Activated naive CD4-positive, alpha-beta T cell treated with anti-CD3 and anti-CD28 coated beads, Interleukin-2, amount 10 ng/mL, durations not matched to agents 7 days and 5 days (primary cell): ENCODE measurements at places on chromosomes 5 and 9.

GRCh38 chr5:87560528-87560927, 147.8 kb upstream of the CCNH start:
- no peak for DNase-seq
- H3K4me3 ChIP-seq, result no peak overlapping the region
- H3K36me3 ChIP-seq, result no peaks in the 10 kb centered on the region
- no peak overlapping the region for H3K27ac ChIP-seq
- no peaks in the 10 kb centered on the region for H3K27me3 ChIP-seq

- peaks cover 30% of the 10 kb centered on the region for H3K27me3 ChIP-seq
- no peaks in the 10 kb centered on the region for H3K36me3 ChIP-seq
- H3K4me3 ChIP-seq, result no peak overlapping the region
- no peak overlapping the region for H3K27ac ChIP-seq
Measured at GRCh38 chr5:41509399-41510175, 814 bp downstream of the PLCXD3 start.

GRCh38 chr5:155303120-155303519, 289.6 kb downstream of the KIF4B start:
- no peaks in the 10 kb centered on the region for H3K27me3 ChIP-seq
- no peak overlapping the region for H3K4me3 ChIP-seq
- H3K36me3 ChIP-seq, result no peaks in the 10 kb centered on the region
- no peak for DNase-seq
- H3K4me1 ChIP-seq, result no peaks in the 10 kb centered on the region

- peak; percentile 3 for DNase-seq
- H3K27me3 ChIP-seq, result peaks cover 11% of the 10 kb centered on the region
- no peaks in the 10 kb centered on the region for H3K4me1 ChIP-seq
- no peaks in the 10 kb centered on the region for H3K36me3 ChIP-seq
- H3K4me3 ChIP-seq, result no peak overlapping the region
Measured at GRCh38 chr9:135422341-135422944, 57.1 kb upstream of the PPP1R26 start.

DNA sequence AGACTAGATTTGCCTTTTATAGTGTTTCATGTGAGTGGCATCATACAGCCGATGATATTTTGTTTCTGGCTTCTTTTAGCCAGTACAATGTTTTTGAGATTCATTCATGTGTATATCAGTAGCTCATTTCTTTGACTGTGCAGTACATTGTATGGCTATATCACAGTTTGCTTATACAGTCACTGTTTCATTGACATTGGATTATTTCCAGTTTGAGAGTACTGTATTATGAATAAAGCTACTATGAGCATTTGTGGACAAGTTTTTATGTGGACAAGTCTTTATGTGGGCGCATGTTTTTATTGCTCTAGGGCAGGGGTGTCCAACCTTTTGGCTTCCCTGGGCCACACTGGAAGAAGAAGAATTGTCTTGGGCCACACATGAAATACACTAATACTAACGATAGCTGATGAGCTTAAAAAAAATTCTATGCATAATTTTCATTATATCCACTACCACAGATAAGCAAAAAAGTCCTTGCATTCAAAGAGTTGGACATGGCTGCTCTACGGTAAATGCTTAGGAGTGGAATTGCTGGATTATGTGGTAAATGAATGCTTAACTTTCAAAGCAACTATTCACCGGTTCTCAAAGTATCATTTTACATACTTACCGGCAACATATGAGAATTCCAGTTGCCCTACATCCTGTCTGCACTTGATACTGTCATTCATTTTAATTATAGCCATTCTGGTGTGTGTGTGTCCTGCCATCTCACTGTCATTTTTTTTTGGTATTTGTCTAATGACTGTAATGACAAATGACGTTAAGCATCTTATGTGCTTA, 177.8 kb downstream of the RGS3 start:
- peaks cover 31% of the 10 kb centered on the region for H3K27me3 ChIP-seq
- H3K36me3 ChIP-seq, result no peaks in the 10 kb centered on the region
- no peak for DNase-seq
- H3K27ac ChIP-seq, result no peak overlapping the region
- H3K4me1 ChIP-seq, result no peaks in the 10 kb centered on the region

DNA sequence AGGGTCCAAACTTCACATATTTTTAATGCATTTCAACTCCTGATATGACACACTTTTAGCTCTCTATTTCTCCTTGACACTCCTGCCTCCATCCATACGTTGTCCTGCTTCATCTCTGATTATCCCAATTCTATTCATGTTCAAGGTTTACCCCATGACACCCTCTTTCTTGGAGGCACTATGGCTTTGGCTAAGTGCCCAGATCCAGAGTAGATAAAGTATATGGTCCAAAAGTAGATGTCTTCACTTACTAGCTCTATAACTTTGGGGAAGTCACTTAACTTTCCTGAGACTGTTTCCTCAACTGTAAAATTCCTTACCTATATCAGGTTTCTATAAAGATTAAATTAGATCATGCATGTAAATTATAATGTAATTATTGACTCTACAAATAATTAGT, 36.1 kb downstream of the SLC22A5 start:
- H3K27me3 ChIP-seq, result no peaks in the 10 kb centered on the region
- H3K27ac ChIP-seq, result no peak overlapping the region
- no peak for DNase-seq
- H3K4me1 ChIP-seq, result peaks cover 52% of the 10 kb centered on the region

- peaks cover 79% of the 10 kb centered on the region for H3K27me3 ChIP-seq
- peak overlapping the region; percentile 77 for H3K4me3 ChIP-seq
- peaks cover 4% of the 10 kb centered on the region for H3K36me3 ChIP-seq
- peaks cover 52% of the 10 kb centered on the region for H3K4me1 ChIP-seq
Measured at GRCh38 chr5:181173027-181173419, 25.6 kb downstream of the OR2V2 start.

- H3K4me3 ChIP-seq, result no peak overlapping the region
- H3K36me3 ChIP-seq, result no peaks in the 10 kb centered on the region
- H3K27me3 ChIP-seq, result peaks cover 3% of the 10 kb centered on the region
- H3K4me1 ChIP-seq, result no peaks in the 10 kb centered on the region
- no peak overlapping the region for H3K27ac ChIP-seq
Measured at GRCh38 chr5:139210585-139210984, 12.4 kb upstream of the SIL1 start.

GRCh38 chr5:177098470-177099141, 11.9 kb downstream of the FGFR4 start:
- H3K27ac ChIP-seq, result no peak overlapping the region
- no peaks in the 10 kb centered on the region for H3K4me1 ChIP-seq
- no peak overlapping the region for H3K4me3 ChIP-seq
- H3K36me3 ChIP-seq, result no peaks in the 10 kb centered on the region
- no peak for DNase-seq
- H3K27me3 ChIP-seq, result peaks cover 49% of the 10 kb centered on the region

DNA sequence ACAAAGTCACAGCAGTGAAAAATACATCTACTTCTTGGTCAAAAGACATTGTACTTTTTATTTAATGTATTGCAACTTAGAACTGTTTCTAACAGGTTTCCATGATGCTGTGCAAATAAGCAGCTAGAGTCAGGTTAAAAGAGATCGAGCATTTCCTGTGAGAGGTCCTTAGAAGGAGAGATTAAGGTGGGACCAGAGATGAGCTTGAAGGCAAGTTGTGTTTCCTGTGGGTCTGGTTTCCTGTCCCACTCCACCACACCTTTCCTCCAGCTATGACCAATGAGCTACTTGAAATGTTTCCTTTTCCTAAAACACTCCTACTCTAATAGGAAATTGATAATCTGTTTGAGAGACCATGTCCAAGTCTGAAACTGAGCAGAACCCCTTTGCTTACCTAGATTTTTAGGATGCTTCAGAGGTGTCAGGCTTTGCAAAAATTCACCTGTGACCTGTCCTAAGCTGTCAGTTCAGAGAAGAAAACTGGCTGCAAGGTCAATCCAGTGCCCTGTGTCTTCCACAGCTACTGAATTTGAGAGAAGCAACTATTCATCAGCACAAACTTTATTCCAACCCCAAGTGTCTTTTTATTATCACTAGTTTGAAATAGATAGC, 13.1 kb upstream of the RLN1 start:
- DNase-seq, result peak; percentile 41
- H3K36me3 ChIP-seq, result peaks cover 48% of the 10 kb centered on the region
- H3K4me3 ChIP-seq, result peak overlapping the region; percentile 33
- peak overlapping the region; percentile 80 for H3K27ac ChIP-seq
- peaks cover 4% of the 10 kb centered on the region for H3K27me3 ChIP-seq
- peaks cover 40% of the 10 kb centered on the region for H3K4me1 ChIP-seq

DNA sequence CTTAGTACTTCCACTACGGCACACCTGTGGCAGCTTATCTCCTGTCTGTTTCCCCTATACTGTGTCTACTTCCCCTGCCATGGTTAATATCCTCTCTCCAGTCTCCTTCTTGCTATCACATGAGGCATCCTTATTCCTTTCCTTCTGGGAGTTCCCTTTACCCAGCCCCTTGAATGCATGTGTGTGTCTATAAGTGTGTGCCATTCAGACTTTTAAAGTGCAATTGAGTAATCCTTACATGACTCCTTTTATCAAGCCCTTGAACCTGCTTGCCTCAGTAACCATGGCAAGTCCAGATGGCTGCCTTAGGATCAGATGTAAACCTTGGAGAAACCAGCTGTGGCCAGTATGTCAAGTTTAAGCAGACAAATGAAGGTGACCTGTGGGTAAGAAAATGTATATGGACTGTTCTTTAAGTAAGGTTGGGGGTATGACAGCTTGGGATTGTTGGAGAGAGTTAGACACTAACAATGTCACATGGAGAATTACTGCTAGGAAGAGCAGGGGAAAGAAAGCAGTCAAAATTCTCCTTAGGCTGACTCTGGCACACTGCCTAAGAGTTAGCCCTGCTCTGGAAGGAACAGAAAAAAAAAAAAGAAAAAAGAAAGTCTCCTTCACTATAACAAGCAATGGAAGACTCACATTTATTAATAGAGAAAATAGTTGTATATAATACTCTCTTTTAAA, 142.1 kb downstream of the HINT1 start:
- DNase-seq, result no peak
- no peak overlapping the region for H3K4me3 ChIP-seq
- H3K4me1 ChIP-seq, result no peaks in the 10 kb centered on the region
- H3K36me3 ChIP-seq, result no peaks in the 10 kb centered on the region
- H3K27ac ChIP-seq, result no peak overlapping the region
- no peaks in the 10 kb centered on the region for H3K27me3 ChIP-seq

- H3K36me3 ChIP-seq, result no peaks in the 10 kb centered on the region
- H3K27me3 ChIP-seq, result no peaks in the 10 kb centered on the region
- H3K27ac ChIP-seq, result no peak overlapping the region
- H3K4me3 ChIP-seq, result no peak overlapping the region
Measured at GRCh38 chr9:8905731-8906130, 1106.2 kb upstream of the DMAC1 start.

DNA sequence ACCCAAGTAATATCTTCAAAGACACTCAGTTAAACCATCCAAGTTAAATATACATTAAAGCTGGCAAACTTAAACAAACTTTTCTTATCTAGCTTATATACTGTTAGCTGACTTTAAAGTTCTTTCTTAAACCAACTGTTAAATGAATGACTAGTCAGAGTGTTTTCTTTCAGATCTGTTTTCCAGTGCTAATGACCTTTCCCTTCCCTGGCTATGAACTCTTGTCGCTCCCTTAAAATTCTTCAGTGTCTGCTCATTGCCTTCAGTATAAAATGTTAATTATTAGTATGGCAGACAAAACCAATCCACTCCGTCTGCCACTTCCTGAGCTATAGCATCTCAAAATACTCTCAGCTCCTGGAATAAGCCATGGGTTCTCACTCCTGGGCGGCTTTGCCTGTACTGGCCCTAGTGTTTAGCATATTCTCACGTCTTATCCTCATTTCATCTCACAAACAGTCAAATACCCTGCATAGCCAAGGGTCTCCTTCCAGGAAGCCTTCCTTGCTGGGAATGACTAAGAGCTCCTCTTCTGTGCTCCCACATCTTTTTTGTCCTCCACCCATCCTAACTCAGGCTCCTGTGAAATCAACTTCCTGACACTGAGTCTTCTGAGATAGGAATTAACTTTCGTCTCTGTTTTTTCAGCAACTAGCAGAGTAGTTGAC, 87.7 kb downstream of the VCAN start:
- no peak overlapping the region for H3K27ac ChIP-seq
- H3K4me3 ChIP-seq, result no peak overlapping the region
- peaks cover 12% of the 10 kb centered on the region for H3K27me3 ChIP-seq
- no peaks in the 10 kb centered on the region for H3K4me1 ChIP-seq

- no peak for DNase-seq
- no peak overlapping the region for H3K4me3 ChIP-seq
- no peak overlapping the region for H3K27ac ChIP-seq
- H3K4me1 ChIP-seq, result no peaks in the 10 kb centered on the region
Measured at GRCh38 chr5:128632264-128632663, 94.2 kb upstream of the FBN2 start.

DNA sequence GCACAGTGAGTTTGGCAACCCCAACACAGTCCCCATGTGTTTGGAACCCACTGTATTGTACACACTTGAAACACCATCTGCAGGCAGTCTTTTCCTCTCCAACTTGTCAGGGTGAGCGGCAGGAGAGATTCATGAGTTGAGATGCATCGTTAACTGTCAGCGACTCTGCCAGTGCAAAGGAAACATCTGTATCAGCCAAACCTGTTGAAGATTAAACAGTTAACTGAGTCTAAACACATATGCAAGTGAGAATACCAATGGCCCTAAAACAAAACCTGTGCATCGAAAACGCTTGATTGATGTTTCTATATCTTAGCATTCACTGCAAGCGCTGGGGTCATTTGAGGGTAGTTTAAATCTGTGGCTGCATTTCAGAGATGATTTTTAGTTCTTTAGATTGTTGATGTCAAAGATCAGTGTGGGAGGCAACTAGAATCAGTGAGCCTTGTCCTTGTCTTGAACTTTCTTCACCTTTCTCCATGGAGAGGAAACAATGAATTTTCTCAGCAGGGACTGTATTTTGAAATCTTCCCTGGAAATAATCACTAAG, 41.3 kb upstream of the PAM start:
- H3K27me3 ChIP-seq, result no peaks in the 10 kb centered on the region
- no peaks in the 10 kb centered on the region for H3K36me3 ChIP-seq
- no peaks in the 10 kb centered on the region for H3K4me1 ChIP-seq

DNA sequence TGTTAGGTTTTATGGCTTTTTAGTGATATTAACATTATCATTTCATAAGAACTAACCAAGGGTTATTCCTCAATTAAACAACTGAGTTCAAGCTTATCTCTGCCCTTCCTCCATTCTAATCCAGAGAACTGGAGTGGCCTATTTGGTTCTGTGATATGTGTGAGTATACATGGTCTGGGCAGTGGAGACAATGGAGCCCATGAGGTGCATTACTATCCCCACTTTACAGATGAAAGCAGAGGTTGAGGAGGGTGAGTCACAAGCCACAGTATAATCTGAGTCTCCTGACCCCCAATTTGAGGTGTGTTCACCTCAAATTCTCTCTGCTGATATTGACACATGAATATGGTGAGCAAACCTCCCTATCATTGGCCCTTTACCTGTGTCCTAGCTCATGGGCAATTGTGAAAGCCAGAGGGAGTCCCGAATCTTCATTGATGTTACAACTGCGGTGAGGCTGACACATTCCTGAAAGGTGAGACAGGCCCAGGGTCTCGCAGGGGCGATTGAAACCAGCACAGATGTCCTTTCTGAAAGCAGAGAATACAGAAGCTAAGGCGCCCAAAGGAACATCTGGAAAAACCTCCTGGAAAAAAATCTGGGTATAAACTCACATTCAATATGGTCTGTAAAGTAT, 217.2 kb downstream of the TARS1 start:
- H3K27me3 ChIP-seq, result peaks cover 3% of the 10 kb centered on the region
- no peaks in the 10 kb centered on the region for H3K4me1 ChIP-seq
- H3K36me3 ChIP-seq, result no peaks in the 10 kb centered on the region
- H3K4me3 ChIP-seq, result no peak overlapping the region
- H3K27ac ChIP-seq, result no peak overlapping the region

- H3K36me3 ChIP-seq, result peaks cover 2% of the 10 kb centered on the region
- no peak overlapping the region for H3K4me3 ChIP-seq
Measured at GRCh38 chr9:93622691-93623090, 46.3 kb downstream of the PHF2 start.

- H3K36me3 ChIP-seq, result no peaks in the 10 kb centered on the region
- no peaks in the 10 kb centered on the region for H3K4me1 ChIP-seq
- no peak overlapping the region for H3K27ac ChIP-seq
- peaks cover 5% of the 10 kb centered on the region for H3K27me3 ChIP-seq
Measured at GRCh38 chr9:90301277-90301653, 341.4 kb downstream of the DIRAS2 start.
